ENCODE measurements at places on chromosomes 6 and 20.
A peak's percentile ranks its signal among the peaks of the same experiment; 100 is the strongest.

DNA sequence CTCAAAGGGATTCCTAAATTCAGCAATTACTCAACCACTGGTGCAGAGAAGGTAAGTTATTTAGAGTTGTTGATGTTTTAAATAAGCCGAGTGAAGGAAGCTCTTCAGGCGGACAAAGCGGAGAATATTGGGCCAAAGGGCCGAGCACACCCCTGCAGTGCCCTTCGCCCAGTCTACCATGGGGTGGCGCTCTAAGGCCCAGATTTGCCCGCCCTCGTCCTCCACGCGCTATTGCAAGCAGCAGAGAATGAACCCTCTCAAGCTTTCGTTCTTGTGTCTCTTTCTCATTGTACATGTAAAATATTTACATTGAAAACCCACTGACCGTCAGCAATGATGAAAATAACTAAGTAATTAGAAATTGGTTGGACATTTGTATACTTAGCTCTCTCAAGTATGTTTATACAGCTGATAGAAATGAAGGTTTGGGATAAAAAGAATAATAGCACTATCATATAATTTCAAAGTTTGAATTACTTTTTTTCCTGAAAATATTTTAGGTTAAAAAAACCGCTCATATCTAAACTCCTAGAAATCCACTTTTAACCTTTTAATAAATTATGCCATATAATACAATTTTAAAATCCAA lies 195.0 kb upstream of the CEP162 start:
- DNase-seq, result peak; percentile 1

DNA sequence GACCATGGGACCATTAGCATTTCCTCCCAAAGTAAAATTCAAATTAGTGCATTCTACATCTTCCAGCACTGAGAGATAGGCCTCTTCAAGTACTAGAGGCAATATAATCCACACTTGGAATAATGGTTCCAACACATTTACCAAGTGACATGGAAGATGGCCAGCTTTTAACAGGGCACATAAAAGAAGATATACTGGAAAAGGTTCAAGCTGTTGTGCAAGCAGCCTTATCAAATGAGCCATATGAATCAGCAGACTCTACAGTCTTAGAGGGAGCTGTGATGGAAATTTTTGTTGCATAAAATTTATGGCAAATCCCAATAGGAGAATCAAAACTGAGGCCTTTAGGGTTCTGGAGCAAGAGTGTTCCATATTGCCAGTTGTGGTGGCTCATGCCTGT lies 526.6 kb upstream of the IRAK1BP1 start:
- DNase-seq, result no peak

- DNase-seq, result no peak
These were observed 17.3 kb upstream of the MATN4 start for GRCh38 chr20:45325371-45325770.

DNA sequence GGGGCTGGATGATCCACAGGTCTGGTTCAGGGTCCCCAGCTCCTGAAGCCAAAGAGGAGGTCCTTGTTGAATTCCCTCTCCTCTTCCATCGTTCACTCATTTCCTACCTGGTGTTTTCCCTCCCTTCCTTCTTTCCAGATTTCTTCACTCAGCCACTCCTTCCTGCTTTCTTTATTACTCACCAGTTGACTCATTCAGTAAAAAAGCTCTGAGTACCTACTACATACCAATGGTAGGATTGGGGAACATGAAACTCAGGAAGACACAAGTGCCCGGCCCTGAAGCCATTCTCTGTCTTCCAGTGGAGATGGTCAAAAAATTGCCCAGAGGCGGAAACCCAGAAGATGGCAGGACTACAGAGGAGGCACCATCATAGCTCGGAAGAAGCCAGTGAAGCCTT lies 11.9 kb upstream of the NSFL1C start:
- no peak for DNase-seq

- no peak for DNase-seq
These were observed 145.7 kb downstream of the RFX6 start for GRCh38 chr6:117022774-117023173.

- DNase-seq, result no peak
These were observed 53.5 kb upstream of the NELFCD start for GRCh38 chr20:58927490-58928061.

DNA sequence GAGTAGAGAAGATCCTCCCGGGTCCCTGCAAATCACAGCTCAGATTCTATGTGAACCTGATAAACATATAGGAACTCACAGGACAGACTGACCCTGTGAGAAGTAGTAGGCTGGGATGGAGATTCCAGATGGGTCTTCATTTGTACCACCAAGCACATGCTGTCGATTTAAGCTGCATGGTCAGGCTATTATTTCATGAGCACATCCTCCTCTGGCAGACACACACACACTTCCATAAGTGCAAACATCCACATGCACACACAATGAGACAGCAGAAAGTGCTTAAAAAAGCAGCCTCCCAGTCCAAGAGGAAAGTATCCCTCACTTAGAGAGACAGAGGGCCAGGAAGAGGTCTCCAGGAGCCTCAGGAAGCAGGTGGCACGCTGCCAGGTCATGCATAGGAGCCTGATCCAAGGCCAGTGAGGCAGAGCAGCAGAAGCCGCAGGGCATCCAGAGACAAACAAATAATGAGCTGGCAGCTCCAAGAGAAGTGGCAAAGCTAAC lies 131.8 kb downstream of the UNC5CL start:
- DNase-seq, result peak; percentile 33

DNA sequence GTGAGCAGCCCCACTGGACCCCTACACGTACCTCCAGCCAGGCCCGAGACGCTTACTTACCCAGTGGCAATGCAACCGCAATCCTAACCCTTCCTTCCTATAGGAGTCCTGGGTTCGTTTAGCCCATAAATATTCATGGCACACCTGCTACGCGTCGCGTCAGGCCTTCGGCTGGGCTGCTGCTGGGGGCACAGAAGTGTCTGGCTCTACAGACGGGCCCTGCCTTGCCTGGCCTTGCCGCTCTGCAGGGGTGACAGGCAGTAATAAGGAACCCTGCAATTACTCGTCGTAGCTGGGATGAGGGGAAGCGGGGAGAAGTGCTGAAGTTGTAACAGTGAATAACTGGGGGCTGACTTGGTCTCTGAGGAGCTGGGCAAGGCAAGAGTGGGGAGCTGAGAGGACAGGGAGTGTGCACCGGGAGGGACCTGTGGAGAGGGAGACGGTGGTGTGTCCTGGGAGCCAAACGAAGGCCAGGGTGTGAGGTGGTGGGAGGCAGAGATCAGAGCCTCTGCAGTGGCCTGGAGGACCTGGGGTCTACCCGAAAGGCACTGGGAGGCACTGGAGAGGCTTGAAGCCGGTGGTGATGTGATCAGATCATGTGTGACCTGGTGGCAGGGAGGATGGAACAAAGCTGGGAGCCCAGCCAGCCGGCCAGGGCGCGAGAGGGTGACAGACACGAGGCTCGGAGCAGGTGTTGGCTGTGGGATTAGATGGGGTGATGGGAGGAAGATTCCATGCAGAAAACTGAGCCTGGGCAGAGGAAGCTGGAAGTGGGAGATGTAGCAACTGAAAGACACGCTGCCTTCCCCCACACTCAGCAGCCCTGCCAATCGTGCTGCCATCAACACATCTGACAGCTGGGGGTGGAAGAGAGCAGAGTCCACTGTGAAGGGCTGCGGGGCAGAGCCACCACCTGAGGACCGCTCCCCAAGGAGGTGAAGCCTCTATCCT lies 36.4 kb downstream of the PSMG4 start:
- no peak for DNase-seq

- DNase-seq, result no peak
These were observed 94.9 kb upstream of the MTHFD1L start for GRCh38 chr6:150770637-150771036.

- DNase-seq, result no peak
These were observed 38.0 kb downstream of the PHIP start for GRCh38 chr6:79040083-79040482.

DNA sequence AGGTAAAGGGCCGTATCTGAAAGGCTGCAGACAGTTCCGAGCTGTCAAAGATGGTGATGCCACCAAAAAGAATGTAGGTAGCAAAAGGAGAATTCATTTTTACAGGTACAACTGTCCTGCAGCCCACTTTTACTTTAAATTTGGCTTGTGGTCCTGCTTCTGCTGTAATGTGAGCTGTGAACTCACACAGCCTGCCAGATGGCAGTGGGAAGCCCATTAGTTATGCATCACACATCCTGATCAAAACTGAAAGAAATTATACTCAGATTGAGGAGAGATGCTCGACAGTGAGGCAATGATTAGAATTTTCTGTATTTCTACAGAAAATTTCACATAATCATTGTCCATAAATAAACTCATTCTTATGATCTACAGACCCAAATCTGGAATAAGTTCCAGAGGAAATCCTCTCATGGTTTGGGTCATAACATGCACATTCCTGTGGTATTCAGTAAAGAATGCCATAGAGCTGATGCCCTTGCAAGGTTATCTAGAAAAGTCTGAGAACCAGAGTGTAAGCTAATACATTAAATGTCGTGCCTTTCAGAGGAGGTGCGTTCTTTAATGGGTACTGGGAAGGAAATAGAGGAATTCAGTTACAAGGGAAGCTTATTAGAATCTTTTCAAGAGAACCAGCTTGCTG lies 23.9 kb upstream of the E2F3 start:
- peak; percentile 62 for DNase-seq

DNA sequence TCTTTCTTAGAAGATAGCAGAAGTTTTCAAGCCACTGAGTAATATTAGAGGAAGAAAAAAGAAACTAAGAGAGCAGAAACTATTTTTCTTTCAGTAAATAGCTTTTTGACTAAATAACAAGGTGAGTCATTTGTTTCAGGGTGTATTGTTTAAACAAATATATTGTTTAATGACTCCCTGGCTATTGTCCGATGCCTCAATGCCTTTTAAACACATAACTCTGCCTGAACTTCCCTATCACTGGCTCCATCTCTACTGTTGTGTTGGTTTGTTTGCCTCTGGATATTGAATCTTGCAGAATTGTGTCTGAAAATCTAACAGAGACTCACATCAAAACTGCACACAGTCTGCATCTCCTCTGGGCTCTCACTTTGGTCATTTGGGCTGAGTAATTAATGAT lies 19.6 kb upstream of the CLIC5 start:
- DNase-seq, result no peak

DNA sequence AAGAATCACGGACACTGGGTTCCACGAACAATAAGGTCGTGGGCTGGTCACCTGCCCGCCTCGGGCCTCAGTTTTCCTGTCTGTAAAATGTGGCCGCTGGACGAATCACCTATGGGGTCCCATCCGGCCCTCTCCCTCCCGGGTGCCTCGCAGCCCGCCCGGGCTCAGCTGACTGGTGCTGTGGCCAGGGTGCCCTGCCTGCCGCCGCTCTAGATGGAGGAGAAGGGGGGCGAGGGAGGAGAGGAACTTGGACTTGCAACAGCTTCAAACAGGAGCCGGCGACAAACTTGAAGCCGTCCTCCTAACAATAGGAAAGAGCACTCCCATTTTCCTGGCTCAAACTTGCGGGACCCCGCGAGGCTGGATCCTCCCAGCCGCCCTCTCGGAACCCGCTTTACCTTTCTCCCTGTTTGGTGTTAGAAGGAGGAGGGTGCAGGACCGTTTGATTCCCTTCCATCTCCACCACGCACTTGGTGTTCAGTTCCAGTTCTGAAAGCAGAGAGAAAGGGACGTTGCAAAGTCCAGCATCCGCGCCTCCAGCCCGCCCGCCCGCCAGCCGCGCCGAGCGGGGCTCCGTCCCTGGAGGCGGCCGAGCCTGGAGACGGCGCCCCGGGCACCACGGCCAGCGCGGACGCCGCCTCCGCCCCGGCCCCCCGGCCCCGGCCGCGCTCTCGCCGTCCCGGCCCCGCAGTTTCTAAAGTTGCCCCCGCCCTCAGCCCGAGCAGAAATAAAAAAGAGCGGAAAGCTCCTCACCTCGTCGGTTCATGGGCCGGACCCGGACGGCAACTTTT lies 584 bp downstream of the KIF13A start:
- no peak for DNase-seq

Data from NCI-H1694 (cell line).